ENCODE measurements at places on chromosomes 11 and 22.

DNA sequence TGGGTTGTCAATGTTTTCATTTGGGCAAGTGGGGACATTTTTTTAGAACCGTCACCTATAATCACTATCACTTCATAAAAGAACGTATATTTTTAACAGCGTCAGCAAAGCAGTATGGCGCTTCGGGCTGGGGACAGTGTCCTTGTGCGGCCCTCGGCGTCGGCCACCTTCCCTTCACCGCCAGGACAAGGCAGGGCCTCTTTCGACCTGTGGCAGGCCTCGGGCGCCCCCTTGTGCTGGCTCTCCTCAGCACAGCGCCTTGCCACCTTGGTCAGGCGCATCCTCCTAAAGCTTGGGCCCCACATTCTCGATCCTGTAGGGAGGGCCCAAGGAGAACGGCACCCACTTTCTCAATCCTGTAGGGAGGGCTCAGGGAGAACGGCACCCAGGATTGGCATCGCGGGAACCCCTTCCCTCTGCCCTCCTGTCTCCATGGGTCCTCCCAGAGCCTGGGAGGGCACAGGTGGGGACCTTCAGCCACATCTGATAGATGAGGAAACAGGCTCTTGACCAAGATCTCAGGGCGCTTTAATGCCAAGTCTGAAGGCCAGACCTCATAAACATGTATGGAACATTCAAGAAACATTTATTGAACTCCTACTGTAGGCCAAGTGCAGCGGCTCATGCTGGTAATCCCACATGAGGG lies 11.5 kb upstream of the FADD start:
- DNase-seq: no peak

DNA sequence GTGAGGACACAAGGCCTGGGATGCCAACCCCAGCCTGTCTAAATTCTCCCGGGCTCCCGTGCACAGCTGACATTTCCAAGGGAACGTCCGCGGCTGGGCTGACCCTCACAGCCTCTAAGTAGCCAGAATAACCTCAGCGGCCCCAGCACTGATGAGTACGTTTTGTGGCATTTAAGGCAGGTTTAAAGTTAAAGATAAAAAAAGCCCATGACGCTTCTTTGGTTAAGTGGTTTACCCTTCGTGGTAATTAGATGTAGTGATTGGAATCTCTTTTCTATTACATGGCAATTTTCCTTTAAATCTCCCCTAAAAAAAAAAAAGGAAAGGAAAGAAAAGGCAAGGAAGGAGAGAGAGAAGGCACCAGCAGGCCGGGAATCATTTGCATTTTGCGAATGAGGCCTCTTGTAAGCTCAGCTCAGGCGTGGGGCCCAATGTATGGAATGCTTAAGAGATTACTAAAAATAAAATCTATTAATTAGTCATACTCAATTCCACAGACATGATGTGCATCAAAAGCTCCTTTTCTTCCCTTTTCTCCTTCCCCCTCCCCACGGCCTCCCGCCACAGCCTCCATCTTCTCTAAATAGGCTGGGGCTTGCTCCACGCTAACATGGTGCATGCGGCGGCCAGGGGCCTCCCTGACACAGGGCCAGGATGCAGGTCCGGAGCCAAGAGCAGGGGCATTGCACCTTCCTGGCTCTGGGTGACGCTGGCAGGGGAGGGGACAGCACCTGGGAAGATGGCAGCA lies 44.1 kb downstream of the MACROD1 start:
- DNase-seq: no peak

GRCh38 chr11:6414874-6415328 lies 4.0 kb downstream of the APBB1 start:
- no peak for DNase-seq

DNA sequence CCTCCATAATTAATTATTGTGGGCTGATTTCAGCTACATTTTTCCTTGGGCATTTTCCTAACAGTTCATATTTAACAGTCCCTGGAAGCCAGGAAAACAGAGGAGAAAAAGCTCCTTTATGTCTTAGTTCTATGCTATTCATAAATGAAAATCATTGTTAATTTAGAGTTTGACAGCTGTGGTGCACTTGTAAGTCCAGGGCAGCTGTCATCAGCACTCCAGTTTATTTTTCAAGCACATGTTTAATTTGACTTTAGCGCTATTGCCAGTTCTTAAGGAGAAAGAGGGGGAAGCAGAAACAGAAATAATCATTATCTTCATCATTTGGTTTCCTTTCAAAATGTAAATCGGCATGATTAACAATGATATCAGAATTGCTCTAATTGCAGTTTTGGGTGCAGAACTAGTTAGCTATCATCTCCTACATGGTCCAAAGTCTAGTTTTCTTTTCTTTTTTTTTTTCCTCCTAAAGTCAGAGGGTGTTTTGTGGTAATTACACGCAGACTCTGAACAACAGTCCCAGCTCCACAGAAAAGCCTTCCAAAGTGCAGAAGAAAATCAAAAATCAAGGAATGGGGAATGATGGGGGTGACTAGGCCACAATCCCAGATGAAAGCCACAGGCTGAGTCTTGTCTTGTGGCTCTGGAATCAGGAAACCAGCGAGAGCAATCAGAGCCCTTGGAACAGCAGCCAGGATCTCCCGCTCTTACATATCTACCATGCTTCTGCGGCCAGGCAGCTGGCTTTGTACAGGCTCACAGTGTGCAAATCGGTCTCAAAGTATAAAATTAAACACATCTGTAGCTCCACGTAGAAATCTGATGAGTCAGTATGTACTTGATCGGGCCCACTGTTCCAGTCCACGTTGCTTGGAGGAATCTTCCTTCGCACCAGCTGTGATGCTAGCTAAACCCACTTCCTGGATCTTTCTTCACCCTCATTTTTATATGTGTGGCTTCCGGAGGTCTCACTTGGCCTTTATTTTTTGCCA lies 91.9 kb downstream of the SPON1 start:
- DNase-seq: no peak
